Stimulated activated CD8-positive, alpha-beta memory T cell treated with anti-CD3 and anti-CD28 coated beads, Interleukin-4, amount 100 ng/mL, for 4 hours (primary cell): ENCODE measurements at places on chromosomes 5 and 9.

GRCh38 chr5:128446-128845 is 36.5 kb downstream of the PLEKHG4B start:
- no peak for DNase-seq

DNA sequence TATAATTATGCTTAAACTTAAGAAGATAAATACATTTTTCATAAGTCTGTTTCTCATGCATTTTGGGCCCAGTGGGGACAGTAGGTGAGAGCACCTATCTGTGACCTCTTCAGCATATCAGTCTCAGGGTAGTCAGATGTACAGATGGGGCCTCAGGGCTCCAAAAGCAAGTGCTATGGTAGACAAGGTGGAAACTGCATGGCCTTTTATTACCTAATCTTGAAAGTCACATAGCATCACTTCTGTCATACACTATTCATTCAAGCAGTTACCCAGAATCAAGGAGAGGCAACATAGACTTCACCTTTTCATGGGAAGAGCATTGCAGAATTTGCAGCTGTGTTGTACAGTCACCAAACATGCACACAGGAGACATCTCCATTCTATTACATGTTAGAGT is 94.8 kb downstream of the SV2C start:
- no peak for DNase-seq

DNA sequence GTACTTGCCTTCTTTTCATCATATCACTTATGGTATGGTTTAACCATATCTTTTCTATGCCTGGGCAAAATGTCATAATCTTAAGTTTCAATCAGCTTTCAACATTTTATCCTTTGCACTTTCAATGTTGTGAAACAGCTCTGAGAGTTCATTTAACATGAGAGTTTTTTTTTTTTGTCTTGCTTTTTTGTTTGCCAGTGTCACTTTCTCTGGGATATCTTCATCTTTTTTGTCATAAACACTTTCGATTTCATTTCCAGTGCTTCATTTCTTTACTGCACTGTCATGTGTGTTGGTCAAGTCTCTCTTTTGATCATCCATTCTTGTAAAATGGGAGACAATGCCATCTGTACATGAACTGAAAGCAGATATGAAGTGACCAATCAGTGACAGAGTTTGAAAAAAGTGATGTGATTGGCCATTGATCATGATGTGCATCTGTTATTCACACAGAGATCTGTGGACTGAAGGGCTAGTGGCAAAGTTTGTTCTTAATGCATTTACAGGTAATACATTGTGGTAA is 7.5 kb upstream of the POU5F2 start:
- DNase-seq: no peak

GRCh38 chr5:13946111-13946510 is 1.6 kb upstream of the DNAH5 start:
- no peak for DNase-seq

GRCh38 chr5:58983526-58984452 is 400.9 kb downstream of the RAB3C start:
- no peak for DNase-seq

GRCh38 chr9:118091226-118091625 is 387.0 kb downstream of the TLR4 start:
- no peak for DNase-seq

- DNase-seq: no peak
Observed at GRCh38 chr9:98280574-98280973, 25.1 kb upstream of the TBC1D2 start.

- DNase-seq: no peak
Observed at GRCh38 chr9:17580119-17580518, 1.3 kb downstream of the SH3GL2 start.

GRCh38 chr5:29899583-29899982 is 1293.9 kb upstream of the CDH6 start:
- no peak for DNase-seq

DNA sequence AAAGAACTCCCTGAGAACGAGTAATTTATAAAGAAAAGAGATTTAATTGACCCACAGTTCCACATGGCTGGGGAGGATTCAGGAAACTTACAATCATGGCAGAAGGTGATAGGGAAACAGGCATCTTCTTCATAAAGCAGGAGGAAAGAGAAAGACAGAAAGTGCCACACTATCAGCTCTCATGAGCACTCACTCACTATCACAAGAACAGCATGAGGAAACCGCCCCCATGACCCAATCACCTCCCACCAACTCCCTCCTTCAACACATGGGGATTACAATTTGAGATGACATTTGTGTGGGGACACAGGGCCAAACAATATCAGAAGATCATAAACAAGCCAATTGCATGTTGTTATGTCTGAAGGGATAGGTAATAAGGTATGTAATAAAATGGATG is 935.9 kb upstream of the COX7C start:
- no peak for DNase-seq

- no peak for DNase-seq
Observed at GRCh38 chr5:74251141-74252035, 389.1 kb downstream of the ENC1 start.

DNA sequence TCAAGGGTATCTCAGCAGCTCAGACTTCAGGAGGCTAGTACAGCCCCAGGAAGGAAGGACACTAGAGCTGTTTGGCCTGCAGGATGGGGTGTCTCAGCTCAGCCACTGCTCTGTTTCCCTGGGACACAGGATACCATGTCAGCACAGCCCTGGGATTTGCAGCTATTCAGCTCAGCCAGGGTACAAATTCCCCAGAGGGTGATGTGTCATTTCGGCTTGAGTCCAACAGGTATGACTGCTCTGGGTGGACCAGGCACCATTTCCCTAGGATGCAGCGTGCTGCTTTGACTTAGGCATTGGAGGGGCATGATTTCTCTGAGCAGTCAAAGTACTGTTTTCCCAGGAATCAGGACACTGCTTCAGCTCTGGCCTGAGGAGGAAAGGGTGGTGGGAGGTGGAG is 130.1 kb downstream of the ARSB start:
- DNase-seq: no peak

DNA sequence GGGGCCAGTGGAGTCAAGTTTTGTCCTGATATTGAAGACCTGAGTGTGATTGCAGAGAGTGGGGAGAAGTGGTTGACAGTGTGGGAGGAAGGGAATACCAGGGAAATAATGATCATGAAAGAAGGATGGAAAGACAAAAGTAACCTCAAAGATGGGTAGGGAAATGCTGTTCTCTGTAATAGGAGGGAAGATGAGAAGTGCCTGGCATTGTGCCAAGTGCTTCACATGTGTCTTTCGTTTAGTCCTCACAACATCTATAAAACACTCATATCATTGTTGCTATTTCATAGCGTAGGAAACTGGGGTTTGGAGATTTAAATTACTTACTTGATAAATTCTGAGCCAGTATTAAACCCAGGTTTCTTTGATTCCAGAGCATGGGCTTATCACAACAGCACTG is 472.3 kb downstream of the LRRC70 start:
- DNase-seq: no peak

- DNase-seq: no peak
Observed at GRCh38 chr9:16656432-16657169, 213.9 kb downstream of the BNC2 start.

DNA sequence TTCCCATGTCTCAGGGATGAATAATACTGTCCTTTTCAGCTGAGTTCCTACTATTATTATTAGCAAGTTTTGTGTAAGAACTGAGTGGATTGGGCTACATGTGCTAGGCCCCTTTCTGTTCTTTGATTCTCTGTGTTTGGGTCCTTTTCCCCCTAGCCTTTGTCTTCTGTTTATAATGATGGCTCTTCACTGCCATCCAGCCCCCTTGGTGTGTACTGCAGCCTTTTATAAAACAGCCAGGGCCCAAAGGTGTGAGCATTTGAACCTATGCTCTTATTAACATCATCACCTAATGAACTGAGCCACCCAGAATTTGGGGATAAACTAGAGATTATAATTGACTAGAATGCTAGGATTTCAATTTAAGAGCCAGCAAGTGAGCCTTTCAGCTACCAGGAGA is 52.6 kb downstream of the PLAC8L1 start:
- no peak for DNase-seq
